GM12865 (cell line): ENCODE measurements at places on chromosomes 2 and 18.

GRCh38 chr2:71832388-71832787 lies 315.3 kb downstream of the CYP26B1 start:
- DNase-seq: no peak

DNA sequence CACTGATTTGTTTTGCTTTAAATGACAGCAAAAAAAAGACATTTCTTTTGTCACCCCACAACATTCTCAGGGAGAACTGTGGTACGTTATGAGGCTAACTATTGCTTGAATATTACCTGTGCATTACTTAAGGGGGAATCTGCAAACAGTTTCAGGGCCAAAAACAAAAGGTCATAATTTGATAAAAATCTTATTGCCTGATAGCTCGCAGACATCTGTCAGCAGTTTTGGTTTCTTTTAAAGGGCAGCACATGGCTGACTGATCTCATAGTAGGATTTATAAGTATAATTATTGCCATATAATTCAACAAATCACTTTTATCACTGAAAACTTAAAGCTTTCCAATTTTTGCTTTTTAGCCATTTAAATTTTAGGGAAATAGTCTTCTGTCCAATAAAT lies 226.4 kb upstream of the VWC2L start:
- DNase-seq: no peak

- peak; percentile 14 for DNase-seq
Observed at GRCh38 chr2:2843969-2844548, 513.0 kb upstream of the MYT1L start.

DNA sequence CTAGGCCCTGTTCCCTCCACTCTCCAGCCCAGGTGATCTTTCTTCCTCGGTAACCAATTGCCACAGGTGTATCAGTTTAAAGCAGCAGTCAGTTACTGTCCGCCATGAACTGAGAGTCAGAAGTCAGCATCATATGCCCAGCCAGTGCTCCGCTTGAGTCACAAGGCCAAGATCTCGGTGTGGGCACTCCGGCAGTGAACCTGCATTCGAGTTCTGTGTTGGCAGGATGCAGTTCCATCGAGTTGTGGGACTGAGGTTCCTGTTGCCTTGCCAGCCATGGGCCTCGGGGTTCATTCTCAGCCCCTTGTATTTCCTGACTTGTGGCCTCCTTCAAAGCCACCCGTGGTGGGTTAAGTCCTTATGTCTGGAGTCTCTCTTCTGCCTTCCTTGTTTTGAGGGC lies 3.1 kb upstream of the TMEM185B start:
- DNase-seq: no peak

GRCh38 chr2:186042207-186043028 lies 303.8 kb downstream of the FSIP2 start:
- no peak for DNase-seq

GRCh38 chr2:199946836-199947235 lies 8.5 kb downstream of the TYW5 start:
- DNase-seq: no peak

DNA sequence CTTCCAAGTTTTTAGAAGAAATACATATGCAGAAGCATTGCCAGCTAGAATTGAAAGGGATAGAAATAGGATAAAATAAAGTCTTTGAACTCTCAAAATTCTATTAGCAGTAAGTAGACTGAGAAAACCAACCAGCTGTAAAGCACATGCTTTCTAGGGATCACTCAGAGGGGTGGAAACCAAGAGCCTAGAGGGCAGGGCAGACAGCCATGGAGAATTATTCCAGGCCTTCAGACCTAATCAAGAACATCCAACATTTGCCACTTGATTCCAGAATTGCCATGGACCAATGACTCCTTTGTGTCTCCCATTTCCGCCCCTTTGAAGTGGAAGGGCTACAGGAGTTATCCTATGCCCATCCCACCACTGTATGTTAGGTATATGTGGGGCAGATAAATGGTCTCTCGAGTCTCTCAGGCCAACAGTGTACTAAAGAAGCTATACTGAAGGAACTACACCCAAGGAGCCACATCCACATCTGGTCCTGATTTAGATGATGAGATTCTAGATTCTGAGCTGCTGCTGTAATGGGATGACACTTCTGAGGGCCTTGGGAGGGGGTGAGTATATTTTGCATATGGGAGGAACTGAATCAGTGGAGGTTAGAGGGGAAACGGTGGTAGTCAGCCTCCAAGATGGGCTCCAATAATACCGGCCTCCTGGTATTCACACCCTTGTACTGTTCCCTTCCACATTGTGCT lies 4.0 kb downstream of the FARSB start:
- DNase-seq: no peak

- DNase-seq: no peak
Observed at GRCh38 chr2:151338115-151338514, 19.3 kb upstream of the TNFAIP6 start.

GRCh38 chr2:89842180-89842908 lies 1150.9 kb downstream of the RPIA start:
- no peak for DNase-seq

DNA sequence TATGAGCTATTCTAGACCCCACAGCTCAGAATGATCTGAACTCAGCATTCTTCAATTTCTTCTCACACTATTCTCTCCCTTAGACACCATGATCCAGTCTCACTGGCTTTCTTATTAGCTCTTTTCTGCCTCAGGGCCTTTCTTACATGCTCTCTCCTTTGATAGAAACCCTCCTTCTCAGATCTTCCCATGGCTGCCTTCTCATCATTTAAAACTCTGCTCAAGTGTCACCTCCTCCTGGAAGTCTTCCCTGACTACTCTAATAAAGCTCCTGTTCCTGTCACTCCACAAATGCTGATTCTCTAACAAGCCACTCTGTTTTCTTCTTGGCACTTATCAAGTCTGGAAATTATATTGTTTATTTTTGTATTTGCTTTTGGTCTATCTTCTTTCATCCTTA lies 131.1 kb downstream of the HNMT start:
- DNase-seq: no peak

DNA sequence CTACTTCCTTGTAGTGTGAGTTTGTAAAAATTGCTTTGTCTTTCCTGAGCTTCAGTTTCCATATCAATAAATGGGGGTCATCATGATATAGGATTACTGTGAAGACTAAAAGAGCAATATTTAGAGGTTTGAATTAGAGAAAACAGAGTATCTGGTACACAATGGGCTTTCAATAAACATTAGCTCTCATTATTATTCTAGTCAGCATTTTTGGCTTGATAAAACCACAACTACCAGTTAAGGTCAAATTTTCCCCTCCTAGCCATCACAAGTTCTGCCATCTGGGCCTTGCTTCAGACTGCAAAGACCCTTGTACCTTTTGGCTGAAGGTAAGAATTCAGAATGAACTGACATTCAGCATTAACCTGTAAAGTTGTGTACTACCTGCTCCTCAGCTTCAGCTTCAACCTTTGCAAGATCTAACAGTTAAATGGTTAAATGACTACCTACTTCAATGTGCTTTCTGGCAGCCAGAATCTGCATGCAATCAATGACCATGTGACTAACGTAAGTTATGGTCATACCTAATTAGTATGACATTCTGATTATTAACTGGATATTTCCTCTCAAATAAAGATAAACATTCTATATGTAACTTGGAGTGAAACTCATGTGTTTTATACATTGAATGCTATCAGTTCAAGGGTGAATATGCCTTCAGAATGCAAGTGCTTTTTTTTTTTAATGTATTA lies 52.7 kb upstream of the FRZB start:
- no peak for DNase-seq

DNA sequence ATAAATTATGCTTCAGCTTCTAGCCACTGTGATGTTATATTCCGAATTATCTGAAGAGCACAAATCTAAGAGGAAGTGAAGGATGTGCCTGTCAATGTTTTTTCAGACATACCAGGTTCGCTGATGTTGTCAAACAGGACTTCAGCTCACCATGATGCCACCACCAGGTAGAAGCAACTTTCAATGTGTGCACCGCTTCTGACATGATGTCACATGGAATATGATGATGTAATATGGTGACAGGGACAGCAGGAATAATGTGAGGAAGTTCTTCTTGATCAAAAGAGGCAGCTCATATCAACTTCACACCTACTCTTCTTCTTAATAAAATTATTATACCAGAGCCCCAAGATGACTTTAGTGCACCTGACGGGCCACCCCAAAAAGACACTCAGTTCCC lies 893.2 kb downstream of the BCL11A start:
- no peak for DNase-seq

DNA sequence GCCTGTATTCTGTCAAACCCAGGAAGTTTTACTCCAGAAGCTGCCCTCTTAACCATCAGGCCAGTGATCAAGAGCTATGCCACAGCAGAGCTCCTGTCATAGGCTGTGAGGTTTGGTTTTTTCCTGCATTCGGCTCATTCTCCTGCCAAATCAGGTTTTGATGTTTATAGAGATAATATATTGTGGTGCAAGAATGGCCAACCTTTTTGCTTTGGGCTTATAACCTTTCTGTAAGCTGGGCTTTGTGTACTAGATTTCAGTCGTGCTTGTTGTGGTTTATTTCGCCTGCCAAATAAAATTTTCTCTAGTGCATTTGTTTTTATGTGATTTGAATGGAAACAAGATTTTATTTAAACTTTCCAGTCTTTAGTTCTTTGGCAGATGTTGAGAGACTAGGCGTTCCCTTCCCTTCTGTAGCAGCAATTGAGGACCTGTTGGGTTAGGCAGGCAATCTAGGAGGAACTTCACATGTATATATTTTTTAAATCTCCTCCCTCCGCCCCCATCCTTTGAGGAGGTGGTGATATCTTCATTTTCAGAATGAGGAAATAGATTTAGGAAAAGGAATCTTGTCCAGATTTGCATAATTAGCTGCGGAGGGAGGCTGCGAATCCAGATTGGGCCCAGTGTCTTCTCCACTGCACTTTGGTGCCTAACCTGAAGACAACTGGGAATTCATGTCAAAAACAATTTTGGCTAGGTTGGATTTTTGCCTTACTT lies 2.6 kb downstream of the KDM3A start:
- no peak for DNase-seq
